ENCODE measurements at places on chromosomes 16 and 17.

- no peak for DNase-seq
Observed at GRCh38 chr17:46847204-46848191, 3.9 kb upstream of the WNT9B start.

GRCh38 chr17:52536489-52536888, 378.0 kb upstream of the CA10 start:
- DNase-seq = no peak

DNA sequence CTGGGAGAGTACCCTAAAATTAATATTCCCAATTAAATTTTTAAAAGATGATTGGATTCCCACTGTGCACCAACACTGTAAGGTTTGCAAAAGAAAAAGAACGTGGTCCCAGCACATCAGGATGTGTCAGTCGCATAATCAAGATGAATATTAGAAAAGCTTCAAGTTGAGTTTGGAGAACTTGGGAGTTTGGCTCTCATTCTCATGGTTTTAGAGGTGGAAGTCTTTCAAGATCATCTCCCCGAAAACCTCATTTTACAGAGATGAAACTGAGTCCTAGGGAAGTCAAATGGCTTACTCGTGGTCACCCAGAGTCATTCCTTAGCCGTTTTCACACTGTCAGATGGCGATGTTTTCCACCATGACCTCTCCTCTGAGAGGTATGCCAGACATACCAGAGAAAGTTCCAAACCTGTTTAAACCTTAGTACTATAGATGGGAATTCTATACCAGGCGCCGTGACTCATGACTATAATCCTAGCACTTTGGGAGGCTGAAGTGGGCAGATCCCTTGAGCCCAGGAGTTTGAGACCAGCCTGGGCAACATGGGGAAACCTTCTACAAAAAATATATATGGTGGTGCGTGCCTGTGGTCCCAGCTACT, 1.2 kb downstream of the SEC14L1 start:
- DNase-seq = no peak

- DNase-seq = peak; percentile 83
Observed at GRCh38 chr17:16363749-16364536, 10.7 kb upstream of the CENPV start.

GRCh38 chr17:9074131-9074530, 52.8 kb downstream of the NTN1 start:
- no peak for DNase-seq

- no peak for DNase-seq
Observed at GRCh38 chr17:77427391-77427991, 286.7 kb downstream of the SEC14L1 start.

DNA sequence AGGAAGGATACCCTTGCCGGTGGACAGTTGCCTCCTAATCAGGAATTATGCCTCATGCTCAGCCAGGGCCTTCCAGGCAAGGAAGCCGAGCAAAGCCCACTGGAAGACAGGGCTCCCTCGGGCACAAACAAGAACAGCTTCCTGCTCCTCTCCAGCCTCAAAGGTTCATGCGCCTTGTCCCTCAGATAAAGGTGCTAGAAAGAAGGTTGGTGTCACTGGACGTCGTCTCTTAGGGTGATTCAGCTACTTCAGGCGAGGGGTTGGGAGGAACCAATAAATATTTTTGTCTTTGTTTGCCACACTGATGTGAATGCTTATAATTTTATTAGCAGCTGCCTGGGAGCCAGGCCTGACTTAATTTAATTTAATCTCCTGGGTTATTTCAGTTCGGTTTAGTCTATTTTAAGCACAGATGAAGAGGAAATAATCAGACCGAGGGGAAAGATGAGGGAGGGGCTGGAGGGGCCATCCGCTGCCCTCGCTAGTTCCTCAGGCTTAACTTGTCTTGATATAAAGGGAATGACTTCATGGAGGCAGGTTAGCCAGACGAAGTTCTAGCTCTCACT, 171.8 kb upstream of the CACNG5 start:
- DNase-seq = no peak

GRCh38 chr17:44918006-44918405, 2.7 kb upstream of the GFAP start:
- DNase-seq = no peak

- peak; percentile 7 for DNase-seq
Observed at GRCh38 chr16:8572919-8573724, 17.2 kb downstream of the TMEM114 start.

- no peak for DNase-seq
Observed at GRCh38 chr17:70286391-70286790, 117.1 kb downstream of the KCNJ2 start.

- DNase-seq = no peak
Observed at GRCh38 chr16:84462296-84463210, 41.9 kb downstream of the MEAK7 start.

GRCh38 chr16:67963662-67964321, 4.6 kb downstream of the SLC12A4 start:
- DNase-seq = no peak

- DNase-seq = no peak
Observed at GRCh38 chr17:17351356-17351891, 48.3 kb downstream of the NT5M start.

- DNase-seq = no peak
Observed at GRCh38 chr17:1956134-1956533, 69.0 kb downstream of the RTN4RL1 start.

DNA sequence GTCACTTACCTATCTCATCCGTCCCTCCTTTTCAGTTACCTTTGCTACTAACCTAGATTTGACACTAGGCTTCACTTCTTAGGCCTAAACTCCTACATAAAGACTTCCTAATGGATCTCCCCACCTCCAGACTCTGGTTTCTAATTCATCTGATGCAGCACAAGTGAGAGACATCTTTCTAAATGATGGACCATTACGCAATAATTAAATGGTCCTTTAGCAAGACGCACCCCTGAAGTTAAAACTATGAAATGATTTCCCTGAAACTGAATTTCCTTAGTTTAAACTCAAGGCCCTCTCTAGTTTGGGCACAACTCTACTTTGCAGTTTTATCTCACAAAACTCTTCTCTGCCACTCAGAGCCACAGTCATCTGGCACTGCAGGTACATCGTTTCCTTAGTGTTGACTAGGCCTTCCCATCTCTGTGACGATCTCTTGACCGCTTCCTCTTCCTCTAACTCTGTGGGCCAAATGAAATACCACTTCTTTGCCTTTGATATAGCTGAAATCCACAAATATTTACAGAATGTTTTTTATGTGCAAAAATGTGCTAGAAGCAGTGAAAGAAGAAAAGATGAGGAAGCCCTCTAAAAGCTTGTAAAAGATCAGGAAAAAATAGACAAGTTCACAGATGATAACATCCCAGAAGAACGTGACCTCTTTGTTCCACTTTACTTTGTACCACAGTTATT, 3.3 kb downstream of the SYNRG start:
- DNase-seq = peak; percentile 69

GRCh38 chr16:1940273-1941161, 2.5 kb downstream of the MSRB1 start:
- DNase-seq = no peak

DNA sequence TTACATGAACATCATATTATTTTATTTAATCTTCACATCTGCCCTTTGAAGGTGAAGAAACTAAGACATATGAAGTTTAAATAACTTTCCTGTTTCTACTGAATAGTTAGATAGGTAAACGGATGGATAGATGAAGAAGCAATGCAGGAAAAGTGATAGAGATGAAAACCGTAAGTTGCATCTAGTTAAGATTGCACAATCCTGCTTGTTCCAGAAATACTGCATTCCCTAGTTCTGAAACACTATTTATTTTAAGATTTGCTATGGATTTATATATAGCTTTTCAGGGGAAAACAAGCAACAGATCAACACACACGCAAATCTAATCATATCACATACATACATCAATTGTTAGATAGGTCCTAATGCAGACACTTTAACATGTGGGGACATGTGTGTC, 512.7 kb upstream of the C16orf82 start:
- no peak for DNase-seq

GRCh38 chr17:43857957-43858600, 11.1 kb downstream of the CD300LG start:
- DNase-seq = no peak

DNA sequence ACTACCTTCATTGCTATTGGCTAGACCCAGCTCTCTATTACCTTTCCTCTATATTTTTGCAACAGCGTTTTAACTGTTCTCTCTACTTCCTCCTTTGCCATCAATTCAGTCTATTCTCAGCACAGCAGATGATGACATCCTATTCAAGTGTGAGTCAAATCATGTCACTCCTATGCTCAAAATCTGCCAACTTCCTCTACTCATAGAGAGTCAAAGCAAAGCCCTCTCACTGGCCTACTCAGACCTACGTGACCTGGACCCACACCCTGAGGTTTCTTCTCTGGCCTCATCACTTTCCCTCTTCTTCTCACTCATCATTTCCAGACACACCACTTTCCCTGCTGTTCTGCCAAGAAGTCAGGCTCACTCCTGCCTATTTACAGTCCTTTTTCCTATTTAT, 289.0 kb upstream of the AXIN2 start:
- no peak for DNase-seq

DNA sequence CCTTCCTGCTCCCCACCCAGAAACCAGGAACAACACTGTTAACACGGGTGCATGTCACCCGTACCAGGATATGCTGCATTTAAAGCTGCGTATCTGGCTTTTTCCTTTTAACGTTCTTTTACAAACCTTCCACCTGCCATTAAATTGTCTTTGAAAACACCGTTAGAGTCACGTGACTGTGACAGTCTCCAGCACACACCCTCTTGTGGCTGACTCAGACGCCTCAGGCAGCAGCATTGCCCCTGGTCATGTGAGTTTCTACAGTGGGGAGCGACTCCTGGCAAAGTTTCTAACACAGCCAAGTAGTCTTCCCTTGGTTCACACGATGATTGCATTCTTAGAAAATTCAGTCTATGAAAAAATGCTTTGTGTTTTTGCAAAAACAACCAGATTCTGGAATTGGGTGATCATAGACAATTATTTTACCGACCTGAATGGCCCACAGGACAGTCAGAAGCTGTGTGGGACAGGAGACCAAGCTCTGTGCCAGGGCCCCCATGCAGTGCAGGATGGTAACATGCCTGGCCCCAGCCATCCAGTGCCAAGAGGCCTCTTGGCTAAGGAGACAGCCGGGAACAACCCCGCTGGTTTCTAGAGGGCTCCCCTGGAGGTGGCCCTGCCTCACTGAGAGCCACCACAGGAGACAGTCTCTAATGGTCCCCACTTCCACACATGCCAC, 199.1 kb downstream of the KATNIP start:
- DNase-seq = peak; percentile 45

- no peak for DNase-seq
Observed at GRCh38 chr17:51857052-51857597, 301.4 kb downstream of the CA10 start.

DNA sequence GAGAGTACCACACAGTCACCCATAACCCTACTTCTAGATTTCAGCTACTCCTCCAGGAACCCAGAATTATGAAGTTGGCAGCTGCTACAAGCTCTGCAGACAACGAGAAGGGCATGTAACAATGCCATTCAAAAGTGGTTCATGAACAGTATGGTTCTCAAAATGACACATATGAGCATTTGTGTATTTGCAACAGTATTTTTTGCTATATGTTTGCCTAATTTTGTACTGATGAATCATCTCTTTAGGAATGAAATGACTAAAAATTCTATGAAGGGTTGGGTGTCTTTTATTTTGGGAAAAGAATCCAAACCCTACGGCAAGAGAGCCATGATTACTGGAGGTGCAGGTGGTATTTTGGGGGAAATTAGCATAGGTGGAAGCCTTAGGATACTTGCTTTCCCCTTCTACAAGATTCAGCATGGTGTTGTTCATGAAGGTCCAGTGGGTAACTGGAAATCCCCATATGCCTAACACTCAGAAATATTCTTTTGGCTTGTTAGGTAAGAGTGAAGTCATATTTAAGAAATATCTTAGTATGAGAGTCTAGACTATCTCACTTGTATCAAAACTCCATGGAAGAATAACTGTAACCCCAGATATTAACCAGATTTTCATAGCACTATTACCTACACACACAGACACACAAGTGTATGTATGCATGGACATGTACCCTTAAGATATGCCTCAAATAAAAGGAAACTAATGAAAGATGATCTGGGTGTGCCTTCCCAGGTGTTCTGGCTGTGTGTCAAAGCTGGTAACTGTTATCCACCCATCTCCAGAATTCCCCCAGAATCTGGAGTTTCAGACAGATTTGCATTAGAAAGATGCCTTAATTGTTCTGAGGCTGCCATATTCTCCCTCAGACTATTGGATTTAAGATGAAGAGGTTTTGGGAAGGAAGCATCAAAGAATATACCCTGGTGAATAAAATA, 688.2 kb upstream of the SOX9 start:
- no peak for DNase-seq

DNA sequence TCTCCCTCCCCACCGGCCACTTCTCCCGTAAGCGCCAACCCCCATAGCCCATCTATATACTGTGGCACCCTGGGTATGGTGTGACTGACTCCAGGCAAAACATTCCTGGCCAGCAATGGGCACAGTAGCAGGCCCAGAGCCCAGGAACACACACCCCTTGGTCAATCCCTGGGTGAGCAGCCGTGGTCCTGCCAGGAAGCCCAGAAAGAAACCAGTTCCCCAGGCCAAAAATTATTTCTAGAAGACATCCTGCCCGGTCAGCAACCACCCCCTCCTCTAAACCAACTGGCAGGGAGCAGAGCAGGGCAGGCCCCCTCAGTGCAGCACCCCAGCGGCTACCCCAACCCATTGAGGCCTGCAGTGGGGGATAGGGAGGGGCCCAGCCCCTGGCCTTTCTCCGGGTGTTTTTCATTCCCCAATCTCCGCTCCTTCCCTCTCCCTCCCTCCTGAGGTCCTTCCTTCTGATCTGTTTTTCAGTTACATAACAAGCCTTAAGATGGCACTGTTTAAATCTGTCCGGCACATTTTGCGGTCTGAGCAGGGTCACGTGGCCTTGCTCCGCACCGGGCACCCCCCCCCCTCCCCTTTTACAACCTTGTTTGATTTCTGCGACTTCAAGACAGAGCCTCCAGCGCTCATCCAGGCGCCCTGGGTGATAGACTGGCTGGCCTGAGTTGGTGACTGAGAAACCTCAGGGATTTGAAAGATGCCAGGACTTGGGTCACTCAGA, 2.0 kb downstream of the NPTX1 start:
- DNase-seq = peak; percentile 38

DNA sequence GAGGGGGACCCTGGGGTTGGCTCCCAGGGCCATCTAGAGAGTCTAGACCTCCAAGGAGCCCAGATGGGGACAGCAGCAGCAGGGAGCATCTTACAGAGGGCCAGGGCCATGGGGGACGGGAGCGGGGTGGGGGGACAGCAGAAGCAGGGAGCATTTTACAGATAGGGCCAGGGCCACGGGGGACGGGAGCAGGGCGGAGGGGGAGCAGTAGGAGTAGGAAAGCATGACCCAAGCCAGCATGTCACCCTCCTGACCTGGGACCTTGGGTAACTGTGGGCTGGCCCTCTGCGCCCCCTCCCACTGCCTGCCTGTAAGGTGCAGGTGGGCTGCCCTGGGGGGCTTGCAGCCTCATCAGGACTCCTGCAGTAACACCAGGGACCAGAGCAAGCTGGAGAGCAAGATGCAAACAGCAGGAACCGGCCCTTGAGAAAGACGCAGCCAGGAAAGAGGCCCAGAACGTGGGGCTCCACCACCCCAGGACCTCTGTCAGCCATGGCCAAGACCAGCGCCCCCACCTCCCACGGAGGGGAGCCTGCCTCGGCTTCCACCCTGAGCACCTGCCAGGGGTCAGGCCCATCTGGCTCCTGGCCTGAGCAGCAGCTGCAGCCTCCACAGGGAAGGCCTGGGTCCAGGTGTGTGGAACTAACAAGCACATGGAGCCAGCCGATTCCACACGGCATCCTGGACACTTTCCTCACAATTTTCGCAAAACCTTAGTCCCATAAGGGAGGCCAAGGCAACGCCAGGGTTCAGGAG, 2.4 kb downstream of the ZNF598 start:
- DNase-seq = no peak

- DNase-seq = no peak
Observed at GRCh38 chr16:55471448-55472097, 7.4 kb upstream of the MMP2 start.
